ENCODE measurements at places on chromosomes 7 and 10.

DNA sequence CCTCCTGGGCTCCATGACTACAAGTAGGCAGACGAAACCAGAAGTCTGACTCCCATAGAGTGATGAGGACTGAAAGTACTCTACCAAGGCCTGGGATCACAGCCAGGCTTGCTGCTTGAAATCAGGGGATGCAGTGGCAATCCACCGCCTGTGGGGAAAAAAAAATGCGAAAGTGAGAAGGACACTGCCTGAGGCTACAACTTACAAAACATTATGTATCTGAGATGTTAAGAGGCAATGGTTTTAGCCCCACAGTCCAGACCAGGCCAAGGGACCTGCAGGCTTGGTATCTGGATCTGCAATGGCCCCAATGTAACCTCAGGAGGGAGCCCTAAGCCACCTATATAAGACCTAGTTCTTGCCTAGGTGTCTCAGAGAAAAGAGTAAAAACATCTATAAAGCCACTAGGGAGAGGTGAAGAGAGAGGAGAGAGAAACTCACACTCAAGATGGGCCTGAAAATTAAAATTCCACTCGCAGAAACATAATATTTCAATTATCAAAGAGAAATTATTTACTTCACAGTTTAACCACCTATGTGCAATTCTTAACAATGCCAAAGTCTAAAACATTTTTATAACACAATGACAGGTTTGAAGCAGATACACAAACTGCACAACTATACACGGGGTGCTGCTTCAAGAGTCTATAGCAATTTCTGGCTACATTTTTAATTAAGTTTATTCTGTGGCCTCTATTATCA is 13.9 kb downstream of the DNAJC1 start:
- peak; percentile 74 for DNase-seq

- DNase-seq: peak; percentile 27
Observed at GRCh38 chr7:38413784-38414183, 140.3 kb upstream of the TARP start.

- DNase-seq: peak; percentile 1
Observed at GRCh38 chr7:132084776-132085388, 491.4 kb downstream of the PLXNA4 start.

DNA sequence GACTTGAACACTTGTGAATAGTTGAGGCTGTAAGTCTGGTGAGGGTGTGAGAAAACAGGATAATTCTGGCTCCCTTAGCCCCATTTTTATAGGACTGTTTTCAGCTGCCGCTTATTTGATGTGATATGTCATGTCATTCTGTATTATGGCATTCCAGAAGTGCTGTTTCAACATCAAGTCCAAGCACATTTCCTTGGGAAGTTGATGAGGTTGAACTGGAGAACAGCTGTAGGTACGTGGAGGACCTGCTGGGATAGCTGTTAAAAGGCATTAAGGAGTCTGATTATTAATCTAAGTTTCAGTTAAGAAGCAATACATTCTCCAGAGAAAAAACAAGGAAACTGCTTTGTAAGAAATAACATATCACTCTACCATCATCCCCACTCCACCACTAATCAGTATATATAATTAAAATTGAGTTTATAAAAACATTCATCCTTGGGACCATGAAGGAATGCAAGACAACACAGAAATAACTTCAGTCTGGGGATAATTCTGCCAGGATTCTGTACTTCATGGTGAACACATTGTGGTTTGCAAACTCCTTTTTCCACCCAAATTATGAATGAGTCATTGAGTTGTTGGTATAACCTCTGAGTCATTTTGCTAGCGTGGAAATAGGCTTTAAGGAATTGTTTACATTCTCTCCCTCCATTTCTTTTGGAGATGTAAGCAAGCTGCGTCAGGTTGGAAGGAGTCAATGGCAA is 39.9 kb upstream of the TMEM229A start:
- no peak for DNase-seq

- DNase-seq: peak; percentile 21
Observed at GRCh38 chr7:25578991-25579777, 350.9 kb upstream of the NPVF start.

Measured in hematopoietic multipotent progenitor cell treated with erythropoietin and hydrocortisone succinate and interleukin-3 and kit ligand, for 8 days (in vitro differentiated cells).